AML-193 (cell line): ENCODE measurements at places on chromosomes 13 and 19.

- DNase-seq: no peak
Measured at GRCh38 chr19:15404097-15404779, 14.6 kb downstream of the AKAP8L start.

- DNase-seq: no peak
Measured at GRCh38 chr13:26867451-26868091, 107.0 kb upstream of the GPR12 start.

DNA sequence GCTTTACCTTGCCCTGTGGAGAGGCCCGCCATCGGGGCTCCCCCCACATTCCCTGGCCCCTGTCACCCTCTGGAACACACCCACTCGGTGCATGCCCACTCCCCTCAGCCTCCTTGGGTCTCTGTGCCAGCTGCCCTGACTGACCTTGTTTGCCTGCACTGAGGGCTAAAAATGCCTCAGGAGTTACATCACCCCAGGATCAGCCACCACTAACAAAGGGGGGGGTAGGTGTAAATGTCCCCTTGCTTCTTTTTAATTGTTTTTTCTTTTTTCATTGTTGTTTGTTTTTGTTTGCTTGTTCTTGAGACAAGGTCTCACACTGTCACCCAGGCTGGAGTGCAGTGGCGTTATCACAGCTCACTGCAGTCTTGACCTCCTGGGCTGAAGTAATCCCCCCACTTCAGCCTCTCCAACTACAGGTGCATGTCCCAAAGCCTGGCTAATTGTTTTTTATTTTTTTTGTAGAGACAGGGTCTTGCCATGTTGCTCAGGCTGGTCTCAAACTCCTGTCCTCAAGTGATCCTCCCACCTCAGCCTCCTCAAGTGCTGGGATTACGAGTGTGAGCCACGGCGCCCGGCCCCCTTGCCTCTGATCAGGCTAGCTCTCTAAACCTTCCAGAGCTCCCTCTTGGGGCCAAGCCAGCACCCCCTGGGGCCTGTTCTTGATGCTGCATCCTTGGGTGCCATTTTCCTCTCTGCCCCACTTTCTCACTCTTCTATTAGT, 297.1 kb downstream of the UQCRFS1 start:
- DNase-seq: no peak

DNA sequence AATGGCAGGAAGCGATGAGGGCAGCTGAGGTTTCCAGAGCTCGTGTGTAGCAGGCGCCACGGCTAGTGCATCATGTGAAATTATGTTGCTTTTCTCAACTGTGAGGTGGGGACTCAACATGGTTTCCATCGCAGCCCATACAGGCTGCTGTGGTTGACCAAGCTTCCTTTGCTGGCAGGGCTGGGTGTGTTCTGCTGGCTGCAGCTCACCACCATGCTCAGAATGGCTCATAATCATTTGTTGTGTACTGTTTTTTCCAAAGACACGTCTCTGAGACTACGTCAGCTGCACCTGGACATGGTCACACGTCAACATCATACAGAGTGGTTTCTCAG, 16.1 kb upstream of the RASA3 start:
- peak; percentile 73 for DNase-seq

DNA sequence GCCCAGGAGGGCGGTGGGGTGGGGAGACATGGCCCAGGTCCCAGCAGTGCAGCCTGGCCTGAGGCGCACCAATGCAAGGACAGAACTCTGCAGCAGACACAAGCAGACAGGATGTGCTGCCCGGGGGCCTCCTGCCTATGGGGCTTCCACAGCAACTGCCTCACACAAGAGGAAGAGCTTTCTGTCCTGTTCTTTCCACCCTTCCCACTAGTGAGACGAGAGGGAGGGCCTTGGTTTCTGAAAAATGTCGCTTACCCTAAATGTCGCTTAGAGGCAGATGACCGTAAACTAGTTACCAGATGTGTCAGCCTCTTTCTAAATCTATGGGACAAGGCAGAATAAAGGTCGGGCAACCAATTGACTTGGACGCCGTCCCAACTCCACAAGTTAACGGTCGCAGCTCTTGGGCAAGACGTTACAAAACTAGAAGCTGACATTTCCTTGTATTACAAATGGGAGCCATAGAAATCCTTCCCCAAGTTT, at the start of gene LAIR1:
TSS of gene LAIR1 (minus strand) at position 157 of the 483 bp plus-strand sequence. CDS start at position 30, 127 bp downstream.
- DNase-seq: peak; percentile 98

DNA sequence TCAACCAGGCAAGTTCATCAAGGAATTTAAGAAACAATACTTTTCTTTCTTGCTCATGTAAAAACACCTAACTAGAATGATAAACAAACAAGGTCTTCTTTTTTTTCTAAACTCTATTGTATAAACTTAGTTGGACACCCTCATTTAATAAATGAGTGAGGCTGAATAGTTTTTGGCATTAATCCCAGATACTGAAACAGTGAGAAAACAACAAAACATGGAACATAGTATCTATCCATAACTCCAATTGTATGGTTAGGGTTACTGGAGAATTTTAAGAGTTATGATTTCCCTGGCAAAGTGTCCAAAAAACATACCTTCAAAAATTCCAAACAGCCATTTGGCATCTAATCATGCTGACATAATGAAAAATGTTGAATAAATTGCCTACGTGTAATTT, 5.8 kb upstream of the POMP start:
- DNase-seq: no peak

GRCh38 chr13:20923272-20923671, 20.7 kb upstream of the XPO4 start:
- DNase-seq: no peak

GRCh38 chr13:45339867-45340266, 1.1 kb downstream of the TPT1 start:
- no peak for DNase-seq

DNA sequence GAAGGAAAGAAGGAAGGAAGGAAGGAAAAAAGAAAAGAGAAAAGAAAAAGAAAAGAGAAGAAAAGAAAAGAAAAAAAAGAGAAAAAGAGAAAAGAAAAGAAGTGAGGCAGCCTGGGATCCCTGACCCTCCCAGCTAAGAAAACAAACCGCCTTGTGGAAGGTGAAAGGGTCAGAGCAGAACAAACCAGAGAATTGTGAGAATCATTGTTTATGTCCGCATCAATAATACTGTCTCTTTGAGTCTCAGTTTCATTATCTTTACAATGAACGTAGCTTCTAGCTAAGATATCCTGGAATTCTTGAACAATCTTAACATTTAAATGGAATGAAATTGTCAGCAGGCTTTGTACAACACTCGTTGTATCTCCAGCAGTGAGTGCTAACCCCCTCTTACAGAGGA, 66.4 kb upstream of the SERP2 start:
- no peak for DNase-seq

- DNase-seq: no peak
Measured at GRCh38 chr13:19838865-19839275, 24.6 kb downstream of the ZMYM5 start.

DNA sequence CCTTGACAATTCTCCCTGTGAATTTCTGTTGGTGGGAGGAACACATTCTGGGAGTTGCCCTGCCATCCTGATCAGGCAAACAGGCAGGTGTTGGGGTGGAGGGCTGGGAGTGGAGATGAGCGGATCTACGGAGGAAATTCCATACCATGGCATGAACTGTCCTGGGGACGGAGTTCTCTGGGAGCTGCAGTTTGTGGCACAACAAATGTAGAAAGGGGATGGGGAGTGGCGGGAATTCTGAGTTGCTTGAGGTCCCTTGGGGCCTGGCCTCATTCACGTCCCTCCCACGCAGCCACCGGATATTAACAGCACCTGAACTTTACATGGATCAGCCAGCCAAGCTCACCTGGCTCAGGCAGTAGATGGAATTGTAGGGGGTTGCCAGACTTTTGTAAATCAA, 70.0 kb downstream of the CHST8 start:
- no peak for DNase-seq

DNA sequence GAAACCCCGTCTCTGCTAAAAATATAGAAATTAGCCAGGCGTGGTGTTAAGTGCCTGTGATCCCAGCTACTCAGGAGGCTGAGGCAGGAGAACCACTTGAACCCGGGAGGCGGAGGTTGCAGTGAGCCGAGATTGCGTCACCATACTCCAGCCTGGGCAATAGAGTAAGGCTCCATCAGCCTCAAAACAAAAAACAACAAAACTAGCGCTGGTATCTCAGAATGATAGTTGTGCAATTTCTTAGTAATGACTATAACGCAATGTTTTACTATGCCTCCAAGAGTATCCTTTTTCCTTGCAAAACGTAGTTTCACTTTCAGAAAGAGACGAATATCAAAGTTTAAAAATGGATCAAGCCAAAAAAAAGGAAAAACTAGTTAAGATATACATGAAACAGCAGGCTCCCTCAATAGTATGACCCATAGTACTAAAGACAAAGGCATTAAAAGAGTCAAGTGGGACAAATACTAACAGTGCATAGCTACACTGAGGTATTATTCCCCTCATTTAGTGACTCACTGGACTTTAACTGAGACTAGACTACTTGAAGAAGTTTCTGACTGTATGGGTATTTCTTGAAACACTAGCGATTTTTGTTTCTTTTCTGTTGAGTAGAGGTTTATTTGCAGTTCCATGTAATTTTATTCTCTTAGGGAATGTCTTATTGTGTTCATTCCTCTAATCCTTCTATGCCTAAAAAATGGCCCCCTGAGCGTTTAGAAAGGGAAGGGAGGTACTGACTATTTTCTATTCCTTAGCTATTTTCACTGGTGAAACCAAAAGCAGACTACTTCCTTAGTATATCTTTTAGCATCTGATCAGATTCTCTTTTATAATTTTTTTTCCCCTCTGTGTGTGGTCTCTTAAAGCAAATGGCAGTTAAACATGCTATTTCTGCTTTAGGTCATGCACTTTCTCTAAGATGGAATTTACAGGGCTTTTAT, 10.4 kb upstream of the ITM2B start:
- DNase-seq: peak; percentile 84

- no peak for DNase-seq
Measured at GRCh38 chr13:41457589-41458186, 338 bp downstream of the RGCC start.

DNA sequence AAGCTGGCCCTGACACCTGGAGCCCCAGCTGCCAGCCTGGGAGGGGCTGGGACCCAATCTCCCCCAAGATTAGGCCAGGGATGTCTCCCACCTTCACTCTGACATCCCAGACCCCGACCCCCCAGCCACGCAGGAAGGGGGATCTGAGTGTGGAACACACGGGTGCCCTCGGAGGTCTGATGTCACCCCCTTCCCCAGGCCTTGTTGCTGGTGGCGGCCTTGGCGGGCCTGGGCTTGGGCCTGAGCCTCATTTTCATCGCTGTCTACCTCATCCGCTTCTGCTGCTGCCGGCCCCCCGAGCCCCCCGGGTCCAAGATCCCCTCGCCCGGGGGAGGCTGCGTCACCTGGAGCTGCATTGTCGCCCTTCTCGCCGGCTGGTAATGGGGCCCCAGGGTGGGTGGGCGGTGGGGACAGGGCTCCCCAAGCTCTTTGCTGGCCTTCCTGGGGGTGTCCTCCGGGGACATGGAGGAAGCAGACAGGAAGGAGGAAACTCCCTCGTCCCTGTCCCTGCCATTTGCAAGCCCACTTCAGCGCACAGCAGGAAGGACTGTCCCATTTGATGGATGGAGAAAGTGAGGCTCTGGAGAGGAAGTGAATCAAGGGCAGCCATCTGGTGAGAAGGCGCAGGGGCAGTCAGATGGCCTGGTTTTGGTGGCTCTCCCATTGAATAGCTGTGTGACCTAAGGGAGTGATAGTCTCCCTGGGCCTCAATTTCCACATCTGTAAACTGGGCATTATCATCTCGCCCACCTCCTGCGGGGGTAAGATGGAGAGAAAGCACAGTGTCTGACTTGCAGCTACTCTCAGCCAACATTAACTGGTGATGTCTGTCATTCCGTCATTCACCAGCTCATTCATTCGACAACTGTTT, 3.9 kb downstream of the TTYH1 start:
- no peak for DNase-seq

GRCh38 chr19:42219812-42220750, at the start of gene ZNF526:
Gene ZNF526, plus strand, starts transcription at chr19:42220312. Its CDS starts 4,092 bp downstream, at chr19:42224404.
- DNase-seq: peak; percentile 93

- DNase-seq: peak; percentile 18
Measured at GRCh38 chr19:40433391-40434216, 7.8 kb upstream of the SERTAD1 start.

GRCh38 chr19:41844601-41845000, at the start of gene LYPD4:
Gene LYPD4, minus strand, starts transcription at chr19:41844683. Its CDS starts 5,398 bp downstream, at chr19:41839285.
- no peak for DNase-seq

DNA sequence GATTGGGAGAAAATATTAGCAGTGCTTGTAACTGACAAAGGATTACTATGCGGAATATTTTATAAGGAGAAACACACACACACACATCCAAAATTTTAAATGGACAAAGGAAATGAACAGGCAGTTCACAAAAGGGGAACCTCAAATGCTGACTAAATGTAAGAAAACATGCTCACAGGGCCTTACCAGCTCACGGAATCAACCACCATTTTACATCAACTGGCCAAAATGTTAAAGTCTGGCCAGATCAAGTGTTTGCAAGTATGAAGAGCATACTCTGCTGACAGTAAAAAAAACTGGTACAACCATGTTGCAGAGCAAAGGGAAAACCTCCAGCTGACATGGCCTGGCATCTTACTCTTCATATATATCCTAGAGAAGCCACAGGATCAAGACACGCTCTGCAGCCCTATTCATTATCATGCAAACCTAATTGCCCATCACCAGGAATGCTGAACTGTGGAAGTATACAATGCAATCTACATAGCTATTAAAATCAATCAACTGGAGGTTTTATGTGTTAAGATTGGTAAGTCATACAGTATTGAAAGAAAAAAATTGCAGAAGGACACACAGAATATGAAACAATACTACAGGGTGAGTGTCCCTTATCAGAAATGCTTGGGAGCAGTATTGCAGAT, 124.4 kb downstream of the RNF17 start:
- DNase-seq: no peak
